ENCODE measurements at places on chromosomes 12 and 14.
A peak's percentile ranks its signal among the peaks of the same experiment; 100 is the strongest.

DNA sequence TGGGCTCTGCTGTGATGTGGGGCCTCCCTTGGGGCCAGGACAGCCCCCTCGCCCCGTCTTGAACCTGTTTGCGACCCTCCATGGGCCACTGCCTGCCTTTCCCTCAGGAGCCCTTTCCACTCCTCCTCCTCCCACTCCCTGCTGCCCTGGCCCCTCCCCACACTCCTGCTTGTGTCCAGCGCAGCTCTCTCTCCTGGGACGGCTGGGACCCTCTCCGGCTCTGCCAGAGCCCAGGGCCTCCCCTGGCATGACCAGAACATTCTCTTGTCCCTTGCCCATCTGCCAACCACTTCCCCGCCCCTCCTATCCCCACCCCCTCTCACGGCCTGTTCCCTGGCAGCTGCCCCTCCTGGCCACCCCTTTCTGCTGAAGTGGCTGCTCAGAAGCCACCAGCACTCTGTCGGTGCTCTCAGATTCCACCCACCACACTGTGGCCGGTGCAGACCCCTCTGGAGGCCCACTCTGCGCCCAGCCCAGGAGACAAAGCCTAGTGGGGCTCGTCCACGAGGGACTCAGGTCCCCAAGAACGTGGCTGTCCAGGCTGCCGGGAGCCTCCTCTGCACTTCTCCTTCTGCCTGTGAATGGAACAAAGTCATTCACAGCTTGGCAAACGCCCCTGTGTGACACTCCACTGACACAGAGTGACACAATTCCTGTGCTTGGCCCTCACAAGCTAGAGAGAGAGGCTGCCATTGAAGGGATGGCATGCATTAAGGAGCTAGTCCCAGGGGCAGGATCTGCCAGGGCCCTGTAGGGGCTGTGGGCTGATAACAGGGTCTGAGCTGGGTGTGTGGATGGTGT lies 1.4 kb downstream of the ASPG start:
- no peak for DNase-seq

DNA sequence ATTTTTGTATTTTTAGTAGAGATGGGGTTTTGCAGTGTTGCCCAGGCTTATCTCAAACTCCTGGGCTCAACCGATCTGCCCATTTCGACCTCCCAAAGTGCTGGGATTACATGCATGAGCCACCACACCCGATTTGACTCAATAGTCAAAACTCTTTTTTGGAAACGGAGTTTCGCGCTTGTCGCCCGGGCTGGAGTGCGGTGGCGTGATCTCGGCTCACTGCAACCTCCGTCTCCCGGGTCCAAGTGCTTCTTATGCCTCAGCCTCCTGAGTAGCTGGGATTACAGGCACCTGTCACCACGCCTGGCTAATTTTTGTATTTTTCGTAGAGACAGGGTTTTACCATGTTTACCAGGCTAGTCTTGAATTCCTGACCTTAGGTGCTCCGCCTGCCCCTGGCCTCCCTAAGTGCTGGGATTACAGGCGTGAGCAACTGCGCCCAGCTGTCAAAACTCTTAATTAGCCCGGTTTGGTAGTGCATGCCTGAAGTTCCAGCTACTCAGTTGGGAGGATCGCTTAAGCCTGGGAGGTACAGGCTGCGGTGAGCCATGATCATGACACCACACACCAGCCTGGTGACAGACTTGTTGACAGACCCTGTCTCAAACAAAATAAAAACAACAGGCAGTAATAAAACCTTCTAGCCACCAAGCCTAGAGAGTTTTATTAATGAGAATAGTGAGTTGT lies 12.4 kb downstream of the MED21 start:
- DNase-seq: peak; percentile 32

DNA sequence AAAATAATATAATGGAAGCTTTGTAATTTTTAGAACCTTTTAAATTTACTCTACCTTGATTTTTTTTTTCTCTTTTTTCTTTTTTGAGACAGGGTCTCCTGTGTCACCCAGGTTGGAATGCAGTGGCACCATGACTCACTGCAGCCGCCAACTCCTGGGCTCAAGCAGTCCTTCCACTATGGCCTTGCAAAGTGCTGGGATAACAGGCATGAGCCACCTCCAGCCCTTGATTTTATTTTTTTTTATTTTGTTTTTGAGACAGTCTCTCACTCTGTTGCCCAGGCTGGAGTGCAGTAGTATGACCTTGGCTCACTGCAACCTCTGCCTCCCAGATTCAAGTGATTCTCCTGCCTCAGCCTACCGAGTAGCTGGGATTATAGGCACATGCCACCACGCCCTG lies 65.3 kb upstream of the TRAF3 start:
- DNase-seq: no peak

- DNase-seq: no peak
Measured at GRCh38 chr12:124497658-124498057, 69.8 kb downstream of the NCOR2 start.

- no peak for DNase-seq
Measured at GRCh38 chr14:98949051-98949450, 322.9 kb downstream of the BCL11B start.

GRCh38 chr12:41917938-41918341 lies 226.7 kb downstream of the GXYLT1 start:
- DNase-seq: no peak

GRCh38 chr14:23228812-23229211 lies 8.9 kb upstream of the RNF212B start:
- no peak for DNase-seq

DNA sequence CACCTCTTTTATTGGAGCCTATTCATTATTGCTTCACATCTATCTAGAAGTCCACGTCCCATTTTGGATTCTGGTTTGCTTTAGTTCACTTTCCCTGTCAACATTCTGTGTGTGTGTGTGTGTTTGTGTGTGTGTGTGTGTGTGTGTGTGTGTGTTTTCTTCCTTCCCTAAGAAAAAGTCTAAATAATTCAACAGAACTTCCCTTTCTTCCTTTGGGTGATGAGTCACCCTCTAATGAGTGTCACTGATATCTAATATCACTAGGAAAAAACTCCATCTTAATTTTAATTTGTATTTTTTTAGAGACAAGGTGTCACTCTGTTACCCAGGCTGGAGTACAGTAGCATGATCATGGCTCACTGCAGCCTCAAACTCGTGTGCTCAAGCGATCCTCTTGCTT lies 234.2 kb downstream of the TTC8 start:
- no peak for DNase-seq

DNA sequence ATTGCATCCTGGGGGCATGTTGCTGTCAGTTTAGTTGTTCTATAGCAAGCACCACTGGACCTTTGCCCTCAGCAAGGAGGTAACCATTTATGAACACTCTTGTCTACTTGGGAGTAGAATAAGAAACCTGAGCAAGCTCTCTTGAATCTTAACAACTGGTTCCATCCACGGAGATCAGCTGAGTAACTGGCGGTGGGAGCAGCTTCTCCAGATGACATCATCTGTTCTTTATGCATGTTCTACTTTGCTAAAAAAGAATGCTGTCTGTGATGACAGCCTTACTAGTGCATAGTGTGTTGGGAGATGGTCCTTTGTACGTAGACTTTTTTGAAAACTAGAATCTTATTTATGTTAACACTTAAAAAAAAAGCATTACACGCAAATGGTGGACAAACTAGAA lies 17.7 kb downstream of the SLC4A8 start:
- no peak for DNase-seq

Data from activated CD4-positive, alpha-beta T cell treated with anti-CD3 and anti-CD28 coated beads, Interleukin-2, amount 10 ng/mL, durations not matched to agents 24 days and 14 days (primary cell).